ENCODE measurements at places on chromosomes 1 and 21.

DNA sequence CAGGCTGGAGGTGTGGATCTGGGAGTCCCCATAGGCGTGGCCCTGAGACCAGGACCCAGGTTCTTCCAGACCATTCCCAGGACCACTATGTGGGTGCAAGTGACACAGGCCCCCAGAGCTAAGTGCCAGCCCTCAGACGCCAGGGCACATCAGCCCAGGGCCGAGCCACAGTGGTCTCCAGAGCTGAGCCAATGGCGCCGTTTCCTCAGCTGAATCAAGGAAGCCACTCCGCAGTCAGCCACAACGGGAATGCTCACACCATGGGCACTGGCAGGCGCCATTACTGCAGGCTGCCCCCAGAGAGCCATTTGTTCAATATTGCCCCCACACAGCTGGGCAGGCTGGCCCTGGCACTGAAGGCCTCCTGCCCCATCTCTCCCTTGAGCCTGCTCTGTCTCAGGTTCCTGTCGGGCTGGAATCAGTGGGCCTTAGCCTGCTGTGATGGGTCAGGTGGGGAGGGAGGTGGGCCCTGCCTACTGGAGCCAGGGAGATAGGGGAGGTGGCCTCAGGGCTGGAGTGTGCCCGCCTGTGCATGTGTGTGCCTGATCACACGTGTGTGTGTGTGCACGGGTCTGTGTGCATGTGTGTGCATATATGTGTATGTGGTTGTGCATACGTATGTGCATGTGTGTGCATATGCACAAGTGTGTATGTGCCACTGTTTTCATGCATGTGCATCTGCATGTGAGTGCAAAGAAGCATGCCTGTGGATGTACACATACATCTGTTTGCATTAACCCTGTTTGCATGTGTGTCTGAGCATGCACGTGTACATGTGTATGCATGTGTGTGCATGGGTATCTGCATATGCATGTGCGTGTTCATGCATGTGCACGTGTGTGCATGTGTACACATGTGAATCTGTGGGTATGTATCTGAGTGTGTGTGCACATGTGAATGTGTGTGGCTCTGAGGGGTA is 6.1 kb downstream of the GJC2 start:
- DNase-seq: no peak

- DNase-seq: no peak
Measured at GRCh38 chr1:10712568-10713362, 83.7 kb downstream of the CASZ1 start.

GRCh38 chr1:23251812-23252211 is 34.5 kb upstream of the HTR1D start:
- DNase-seq: no peak

- no peak for DNase-seq
Measured at GRCh38 chr1:168498159-168498631, 45.6 kb downstream of the XCL2 start.

DNA sequence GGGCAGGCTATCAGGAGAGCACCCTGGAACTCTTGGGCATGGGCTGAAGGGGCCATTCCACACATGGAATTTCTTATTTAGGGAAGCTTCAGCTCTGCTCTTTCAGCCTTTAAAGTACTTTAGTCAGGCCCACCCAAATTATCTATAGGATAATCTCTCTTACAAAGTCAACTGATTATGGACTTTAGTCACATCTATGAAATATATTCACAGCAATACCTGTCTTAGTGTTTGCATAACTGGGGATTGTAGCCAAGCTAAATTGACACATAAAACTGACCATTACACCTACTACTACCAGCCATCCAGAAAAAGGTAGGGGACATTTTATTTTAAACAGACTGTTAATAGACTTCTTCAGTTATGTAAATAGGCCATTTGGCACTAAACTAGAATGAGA is 114.9 kb upstream of the VANGL1 start:
- no peak for DNase-seq

DNA sequence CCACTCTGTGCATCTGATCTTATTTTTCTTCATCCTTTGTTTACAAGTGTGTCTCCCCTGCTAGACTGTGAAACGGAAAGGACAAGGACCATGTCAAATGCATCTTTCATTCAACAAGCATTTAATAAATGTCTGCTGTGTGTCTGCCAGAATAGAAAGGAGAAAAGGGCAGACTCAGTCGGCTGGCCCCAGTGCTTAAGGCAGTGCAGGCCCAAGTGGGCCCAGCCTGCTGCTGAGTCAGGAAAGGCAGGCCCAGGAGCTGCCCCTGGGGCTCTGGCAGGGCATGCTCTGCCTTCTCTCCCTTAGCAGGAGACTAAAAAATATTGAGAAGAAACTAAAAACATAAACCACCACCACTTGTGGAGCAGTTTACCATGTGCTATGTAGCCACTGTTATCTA is 38.1 kb downstream of the PLEKHA6 start:
- DNase-seq: no peak

DNA sequence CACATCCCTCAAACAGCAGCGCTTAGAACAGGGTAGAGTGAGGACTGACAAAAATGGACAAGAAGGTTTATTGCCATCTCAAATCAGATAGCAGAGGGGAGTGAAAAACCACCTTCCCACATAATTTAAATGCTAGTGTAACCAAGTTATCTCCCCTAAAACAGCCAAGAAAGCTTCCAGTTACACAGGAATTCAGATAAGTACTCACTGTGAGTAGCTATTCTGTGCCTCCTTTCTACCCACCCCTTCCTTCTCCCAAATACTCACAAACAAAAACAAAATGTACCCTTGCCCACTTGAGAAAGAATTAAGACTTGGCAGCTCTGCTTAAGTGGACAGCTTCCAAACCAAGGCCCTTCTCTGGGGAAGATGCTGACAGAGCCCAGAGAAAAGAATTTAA is 9.1 kb downstream of the OTUD7B start:
- no peak for DNase-seq

- no peak for DNase-seq
Measured at GRCh38 chr1:222905151-222905550, 90.3 kb downstream of the DISP1 start.

DNA sequence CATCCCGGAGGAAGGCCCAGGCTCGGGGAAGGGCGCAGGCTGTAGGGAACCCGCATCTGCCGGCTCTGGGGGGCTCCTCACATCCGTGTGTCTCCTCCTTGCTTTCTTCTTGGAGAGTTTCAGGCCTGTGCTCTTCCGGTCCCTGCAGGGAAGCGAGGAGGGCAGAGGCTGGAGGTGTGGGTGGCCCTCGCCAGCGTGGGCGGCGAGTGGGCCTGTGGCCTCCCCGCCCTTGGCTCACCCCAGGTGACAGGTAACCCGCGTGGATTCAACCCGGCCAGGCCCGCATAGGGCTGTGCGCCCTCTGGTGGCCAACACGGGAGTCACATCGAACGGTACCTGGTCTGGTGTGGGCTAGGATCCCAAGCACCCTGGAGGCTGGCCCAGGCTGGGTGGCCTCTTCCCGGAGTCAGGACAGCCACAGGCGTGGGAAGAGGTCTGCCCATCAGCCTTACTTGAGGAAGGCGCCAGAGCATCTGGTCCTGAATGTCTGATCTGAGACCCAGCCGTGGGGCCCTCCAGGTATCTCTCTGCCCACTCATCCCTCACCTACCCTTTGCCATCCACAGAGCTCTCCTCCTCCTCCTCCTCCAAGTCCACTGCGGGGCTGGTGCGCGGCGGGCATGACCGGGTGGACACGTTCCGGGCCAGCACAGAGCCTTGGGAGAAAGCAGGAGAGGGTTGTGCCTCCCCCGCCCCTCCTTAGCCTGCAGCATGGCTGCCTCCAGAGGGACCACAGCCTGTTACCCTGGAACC is 9.6 kb upstream of the TNFRSF25 start:
- peak; percentile 97 for DNase-seq

GRCh38 chr1:31880957-31881687 is 57.0 kb downstream of the PTP4A2 start:
- no peak for DNase-seq

DNA sequence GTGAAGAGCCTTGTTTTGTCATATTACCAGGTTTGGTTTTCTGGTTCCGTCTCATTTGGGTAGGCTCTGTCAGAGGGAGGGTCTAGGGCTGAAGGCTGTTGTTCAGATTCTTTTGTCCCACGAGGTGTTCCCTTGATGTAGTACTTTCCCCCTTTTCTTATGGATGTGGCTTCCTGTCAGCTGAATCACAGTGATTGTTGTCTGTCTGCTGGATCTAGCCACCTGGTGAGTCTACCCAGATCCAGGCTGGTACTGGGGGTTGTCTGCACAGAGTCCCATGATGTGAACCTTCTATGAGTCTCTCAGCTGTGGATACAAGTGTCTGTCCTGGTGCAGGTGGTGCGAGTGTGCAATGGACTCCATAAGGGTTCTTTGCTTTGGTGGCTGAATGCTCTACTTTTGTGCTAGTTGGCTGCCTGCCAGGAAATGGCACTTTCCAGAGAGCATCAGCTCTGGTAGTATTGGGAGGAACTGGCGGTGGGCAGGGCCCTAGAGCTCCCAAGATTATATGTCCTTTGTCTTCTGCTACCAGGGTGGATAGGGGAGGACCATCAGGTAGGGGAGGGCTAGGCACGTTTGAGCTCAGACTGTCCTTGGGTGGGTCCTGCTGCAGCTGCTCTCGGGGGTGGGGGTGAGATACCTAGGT is 246.0 kb downstream of the RYR2 start:
- no peak for DNase-seq

DNA sequence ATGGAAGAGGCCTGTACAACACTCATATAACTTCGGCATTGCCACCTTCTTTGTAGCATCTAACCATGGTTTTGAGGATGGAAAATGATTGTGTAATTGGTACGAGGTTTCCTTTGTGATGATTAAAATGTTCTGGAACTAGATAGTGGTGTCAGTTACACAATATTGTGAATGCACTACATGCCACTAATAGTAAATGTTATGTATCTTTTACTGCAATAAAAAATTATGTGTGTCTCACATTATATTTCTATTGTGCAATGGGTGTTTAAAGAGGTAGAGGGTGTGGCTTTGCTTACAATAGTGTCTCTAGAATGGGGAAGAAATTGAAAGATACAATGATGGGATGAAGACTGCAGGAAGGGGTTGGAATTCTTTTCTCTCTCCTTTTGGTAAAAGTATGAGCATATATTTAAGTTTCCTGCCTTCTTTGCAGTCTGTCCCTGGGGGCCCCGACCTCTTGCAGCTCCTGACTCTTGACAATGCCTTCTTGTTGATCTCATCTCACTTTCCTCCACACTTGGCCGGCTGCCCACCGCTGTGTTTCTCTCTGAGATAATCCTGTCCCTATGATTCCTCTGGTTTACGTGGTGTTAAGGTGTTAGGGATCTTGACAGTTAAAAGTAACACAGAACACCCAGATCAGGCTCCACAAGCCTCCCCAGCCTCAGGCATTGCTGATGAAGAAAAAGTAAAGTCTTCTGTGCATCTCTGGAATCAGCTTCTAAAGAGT is 39.3 kb downstream of the MTARC1 start:
- no peak for DNase-seq

- peak; percentile 32 for DNase-seq
Measured at GRCh38 chr1:212557739-212558692, 50.5 kb upstream of the ATF3 start.

GRCh38 chr1:15963968-15964648 is 11.8 kb downstream of the ZBTB17 start:
- DNase-seq: no peak

GRCh38 chr1:199170711-199171110 is 531.9 kb downstream of the PTPRC start:
- no peak for DNase-seq

DNA sequence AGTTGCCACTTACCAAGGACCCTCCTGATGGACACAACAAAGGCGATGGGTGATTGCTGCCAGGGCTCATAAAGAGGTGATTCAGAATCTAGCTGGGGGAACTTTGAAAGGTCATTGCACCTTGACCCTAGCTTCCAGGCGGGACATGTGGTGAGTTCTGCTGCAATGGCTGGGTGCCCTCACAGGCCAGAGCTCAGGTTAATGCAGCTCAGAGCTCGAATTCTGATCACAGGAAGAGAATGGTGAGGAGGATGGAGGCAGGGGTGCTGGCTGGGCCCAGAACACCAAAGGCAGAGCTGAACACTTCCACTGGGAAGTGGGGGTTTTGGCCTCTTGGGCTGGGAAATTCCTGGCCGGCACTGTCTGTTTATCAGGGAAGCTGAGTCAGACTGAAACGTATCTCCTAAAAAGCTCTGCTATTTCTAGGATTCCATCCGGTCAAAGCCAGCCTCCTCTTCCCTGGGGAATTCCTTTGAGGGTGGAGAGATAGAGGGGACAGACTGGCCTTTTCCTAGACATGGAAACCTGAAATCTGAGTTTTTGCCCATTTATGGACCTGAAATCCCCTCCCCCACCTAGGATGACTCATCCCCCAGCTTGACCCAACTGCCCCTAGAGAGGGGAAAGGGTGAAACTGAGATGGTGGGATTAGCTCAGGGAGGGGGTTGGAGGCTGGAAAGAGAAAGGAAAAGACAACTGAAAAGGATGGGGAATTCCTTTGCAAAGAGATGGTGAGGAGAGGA is 27.2 kb downstream of the NUAK2 start:
- DNase-seq: no peak

- no peak for DNase-seq
Measured at GRCh38 chr1:37776946-37777516, 12.1 kb upstream of the EPHA10 start.

DNA sequence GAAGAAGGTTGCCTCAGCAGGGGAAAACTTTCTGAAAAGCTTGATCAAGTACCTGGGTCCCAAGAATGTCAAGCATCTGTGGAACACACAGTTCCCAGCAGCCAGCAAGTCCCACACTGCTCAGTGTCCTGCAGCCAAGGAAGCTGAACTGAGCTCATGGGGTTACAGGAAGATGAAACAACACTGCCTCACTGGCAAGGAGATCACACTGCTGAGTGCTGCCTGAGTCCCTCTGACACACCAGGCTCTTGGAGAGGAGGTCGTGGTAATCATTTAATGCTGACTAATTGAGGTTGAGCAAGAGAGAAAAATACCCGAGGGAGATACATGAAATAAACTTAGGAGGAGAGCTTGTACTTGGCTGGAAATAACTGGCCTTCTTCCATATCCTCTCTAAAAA is 75.2 kb downstream of the MPZL1 start:
- no peak for DNase-seq

DNA sequence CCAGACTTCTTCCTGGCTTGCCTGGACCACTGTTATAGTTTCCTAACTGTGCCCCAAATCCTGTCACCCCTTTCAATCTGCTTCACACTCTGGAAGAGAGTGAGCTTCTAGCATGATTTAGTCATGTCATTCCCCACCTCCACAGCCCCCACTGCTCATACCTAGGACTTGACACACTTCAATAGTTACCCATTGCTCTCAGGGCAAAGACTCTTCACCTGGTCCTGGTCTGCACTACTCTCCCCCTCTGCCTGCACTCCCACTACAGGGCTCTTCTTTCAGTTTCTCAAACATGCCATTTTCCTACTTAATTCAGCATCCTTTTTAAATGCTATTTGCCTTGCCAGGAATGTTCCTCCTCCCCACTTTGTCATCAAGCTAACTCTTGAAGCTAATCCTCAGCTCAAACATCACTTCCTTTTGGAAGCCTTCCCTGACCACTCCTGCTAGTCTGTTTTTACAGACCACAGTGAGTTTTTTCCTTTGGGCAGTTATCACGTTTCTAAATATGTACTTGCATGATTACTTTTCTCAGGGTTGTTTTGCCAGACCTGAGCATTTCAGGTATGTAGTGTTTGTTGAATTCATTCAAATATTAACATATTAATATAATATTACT is 24.7 kb downstream of the CYP2J2 start:
- DNase-seq: no peak

GRCh38 chr1:46043458-46044017 is 88.9 kb downstream of the PIK3R3 start:
- DNase-seq: no peak

GRCh38 chr1:30277911-30278310 is 445.5 kb downstream of the MATN1 start:
- DNase-seq: no peak

- no peak for DNase-seq
Measured at GRCh38 chr1:153800516-153800915, 25.3 kb downstream of the SLC27A3 start.

- DNase-seq: no peak
Measured at GRCh38 chr1:149967646-149968045, 31.0 kb upstream of the MTMR11 start.
